Adrenal gland (tissue), 19 donors: ENCODE measurements at places on chromosomes 7 and 10.

DNA sequence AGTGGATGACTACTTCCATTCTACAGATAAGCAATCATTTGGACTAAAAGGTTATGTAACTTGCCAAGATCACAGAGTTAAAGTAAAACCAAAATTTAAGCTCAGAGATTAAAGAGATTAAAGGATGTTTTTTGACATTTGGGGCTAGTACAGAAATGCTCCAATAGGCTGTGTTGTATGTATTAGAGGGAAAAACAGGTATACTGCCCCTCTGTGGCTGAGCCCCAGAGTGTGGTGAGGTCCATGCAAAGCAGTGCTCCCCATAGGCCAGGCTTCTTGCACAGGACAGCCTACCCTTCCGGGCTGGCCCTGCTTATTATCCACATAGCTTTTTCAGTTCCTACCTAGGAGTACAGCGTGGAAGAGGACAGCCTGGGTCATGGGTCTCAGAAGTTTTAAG is 322.8 kb downstream of the POM121L12 start:
- H3K27ac ChIP-seq: no peak overlapping the region
- no peaks in the 10 kb centered on the region for H3K4me1 ChIP-seq
- H3K4me3 ChIP-seq: no peak overlapping the region
- H3K36me3 ChIP-seq: no peaks in the 10 kb centered on the region
- no peak for DNase-seq
- H3K27me3 ChIP-seq: no peaks in the 10 kb centered on the region

GRCh38 chr7:74443543-74444247 is 10.0 kb upstream of the GTF2IRD1 start:
- H3K36me3 ChIP-seq: no peaks in the 10 kb centered on the region
- no peak overlapping the region for H3K4me3 ChIP-seq
- H3K27ac ChIP-seq: no peak overlapping the region
- no peaks in the 10 kb centered on the region for H3K27me3 ChIP-seq

GRCh38 chr7:81094952-81095351 is 176.1 kb upstream of the SEMA3C start:
- no peak overlapping the region for H3K4me3 ChIP-seq
- no peaks in the 10 kb centered on the region for H3K4me1 ChIP-seq
- no peaks in the 10 kb centered on the region for H3K36me3 ChIP-seq
- H3K27me3 ChIP-seq: no peaks in the 10 kb centered on the region
- no peak for DNase-seq
- no peak overlapping the region for H3K27ac ChIP-seq

- no peaks in the 10 kb centered on the region for H3K36me3 ChIP-seq
- no peaks in the 10 kb centered on the region for H3K4me1 ChIP-seq
- no peaks in the 10 kb centered on the region for H3K27me3 ChIP-seq
- DNase-seq: no peak
- no peak overlapping the region for H3K27ac ChIP-seq
- H3K4me3 ChIP-seq: no peak overlapping the region
Observed at GRCh38 chr7:97226541-97226940, 109.0 kb downstream of the SDHAF3 start.

GRCh38 chr10:11245095-11245479 is 227.4 kb downstream of the CELF2 start:
- H3K36me3 ChIP-seq: no peaks in the 10 kb centered on the region
- no peaks in the 10 kb centered on the region for H3K4me1 ChIP-seq
- H3K27ac ChIP-seq: no peak overlapping the region
- no peak overlapping the region for H3K4me3 ChIP-seq
- no peaks in the 10 kb centered on the region for H3K27me3 ChIP-seq
- no peak for DNase-seq

GRCh38 chr10:91196268-91197048 is 24.0 kb upstream of the PCGF5 start:
- H3K4me1 ChIP-seq: peaks cover 24% of the 10 kb centered on the region
- H3K36me3 ChIP-seq: no peaks in the 10 kb centered on the region
- no peaks in the 10 kb centered on the region for H3K27me3 ChIP-seq
- H3K4me3 ChIP-seq: no peak overlapping the region

GRCh38 chr7:116952635-116953371 is 498 bp upstream of the ST7 start:
- H3K27me3 ChIP-seq: no peaks in the 10 kb centered on the region
- H3K27ac ChIP-seq: peak overlapping the region; percentile 99
- peaks cover 4% of the 10 kb centered on the region for H3K4me1 ChIP-seq
- DNase-seq: peak; percentile 79
- no peaks in the 10 kb centered on the region for H3K36me3 ChIP-seq

DNA sequence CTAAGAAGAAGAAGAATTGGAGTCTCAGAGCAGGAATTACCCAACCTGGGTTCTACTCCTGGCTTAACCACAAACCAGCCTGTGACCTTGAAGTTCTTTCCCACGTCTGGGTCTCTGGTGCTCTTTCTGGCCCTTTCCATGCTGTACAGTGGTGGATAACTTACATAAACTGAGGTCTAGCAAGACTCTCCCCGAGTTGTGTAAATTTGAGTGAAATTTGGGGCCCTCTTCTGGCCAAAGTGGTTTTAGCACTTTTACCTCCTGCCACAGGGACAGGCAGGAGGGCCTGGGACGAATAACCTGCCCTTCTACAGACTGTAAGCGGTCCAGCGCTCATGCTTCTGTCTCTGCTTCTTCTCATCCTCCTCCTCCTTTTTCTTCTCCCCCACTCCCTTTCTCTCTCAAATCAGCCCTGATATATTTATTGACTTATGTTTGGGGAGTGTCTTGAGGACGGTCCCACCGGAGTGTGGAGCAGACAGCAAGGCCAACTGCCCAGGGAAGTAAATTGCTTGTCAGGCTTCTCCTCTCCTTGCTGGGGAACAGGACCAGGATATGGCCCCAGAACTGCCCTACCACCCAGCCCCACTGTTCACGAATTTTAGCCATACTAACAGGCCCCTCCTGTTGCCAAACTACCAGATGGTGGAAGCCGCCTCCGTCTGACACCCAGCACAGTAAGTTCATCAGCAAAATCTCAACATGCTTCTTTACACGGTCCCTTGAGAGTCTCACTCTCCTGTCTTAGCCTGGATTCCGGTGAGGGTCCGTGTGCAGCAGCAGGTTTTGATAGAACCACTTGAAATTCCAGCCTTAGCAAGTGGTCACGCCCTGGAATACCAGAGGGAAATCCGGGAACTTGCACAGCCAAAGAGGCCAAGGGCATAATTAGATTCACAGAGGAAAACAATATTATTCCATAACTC is 4.0 kb upstream of the SH3PXD2A start:
- H3K4me3 ChIP-seq: no peak overlapping the region
- H3K27me3 ChIP-seq: no peaks in the 10 kb centered on the region
- H3K36me3 ChIP-seq: no peaks in the 10 kb centered on the region
- H3K4me1 ChIP-seq: peaks cover 7% of the 10 kb centered on the region
- H3K27ac ChIP-seq: no peak overlapping the region

DNA sequence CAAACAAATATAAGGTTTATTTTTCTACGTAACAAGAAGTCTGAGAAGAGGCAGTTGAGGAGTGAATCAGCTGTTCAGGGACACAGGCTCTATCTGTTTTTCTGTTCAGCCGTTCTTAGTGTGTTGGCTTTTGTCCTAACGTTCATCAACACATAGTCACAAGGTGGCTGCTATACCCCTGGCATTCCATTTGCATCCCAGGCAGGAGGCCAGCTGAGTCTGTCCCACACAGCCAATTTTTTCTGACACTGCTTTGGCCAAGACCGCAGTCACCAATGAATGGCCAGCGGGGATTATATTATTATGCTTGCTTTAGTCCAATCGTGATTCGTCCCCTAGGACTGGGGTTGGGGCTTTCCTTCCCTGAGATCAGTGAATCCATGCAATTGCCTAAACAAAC is 143.4 kb upstream of the CHST15 start:
- no peak overlapping the region for H3K27ac ChIP-seq
- no peaks in the 10 kb centered on the region for H3K27me3 ChIP-seq
- no peaks in the 10 kb centered on the region for H3K4me1 ChIP-seq
- no peak overlapping the region for H3K4me3 ChIP-seq
- no peak for DNase-seq
